Activated CD8-positive, alpha-beta memory T cell treated with anti-CD3 and anti-CD28 coated beads for 48 hours (primary cell): ENCODE measurements at places on chromosomes 1 and 21.

DNA sequence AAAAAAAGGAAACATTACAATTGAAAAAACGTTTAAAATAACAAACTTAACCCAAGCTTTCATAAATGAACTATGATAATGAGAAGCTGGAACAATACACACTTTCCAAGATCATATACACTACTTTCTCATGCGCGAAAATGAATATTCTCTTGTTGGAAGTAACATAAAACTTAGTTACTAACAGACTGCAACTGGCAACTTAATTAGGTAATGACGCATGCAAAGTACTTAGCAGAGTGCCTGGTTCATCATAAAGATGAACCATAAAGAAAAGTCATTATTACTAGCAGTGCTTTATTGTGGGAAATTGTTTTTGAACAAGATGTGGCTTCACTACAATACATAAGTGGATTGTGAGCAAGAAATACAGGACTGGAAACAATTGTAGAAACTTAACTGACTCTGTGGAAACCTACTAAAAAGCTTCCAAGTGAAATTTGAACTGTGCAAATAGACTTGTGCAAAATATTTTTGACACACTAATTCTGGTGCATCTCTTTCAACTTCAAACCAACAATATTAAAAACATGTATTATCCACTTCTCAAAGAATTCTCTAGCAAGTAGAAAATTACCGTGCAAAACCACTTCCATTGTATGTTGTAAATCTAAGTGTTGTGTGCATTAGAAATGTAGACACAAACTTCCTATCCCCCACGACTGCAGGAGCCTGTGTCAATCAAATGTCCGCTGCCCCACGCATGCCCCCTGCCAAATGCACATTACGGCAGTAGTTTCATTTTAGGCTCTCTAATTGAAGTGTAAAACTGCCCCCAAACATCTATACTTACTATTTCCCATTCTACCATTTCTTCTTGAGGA, 2.0 kb downstream of the ARHGAP29 start:
- DNase-seq = no peak

GRCh38 chr21:43268086-43268803, 99.4 kb downstream of the CRYAA start:
- no peak for DNase-seq

DNA sequence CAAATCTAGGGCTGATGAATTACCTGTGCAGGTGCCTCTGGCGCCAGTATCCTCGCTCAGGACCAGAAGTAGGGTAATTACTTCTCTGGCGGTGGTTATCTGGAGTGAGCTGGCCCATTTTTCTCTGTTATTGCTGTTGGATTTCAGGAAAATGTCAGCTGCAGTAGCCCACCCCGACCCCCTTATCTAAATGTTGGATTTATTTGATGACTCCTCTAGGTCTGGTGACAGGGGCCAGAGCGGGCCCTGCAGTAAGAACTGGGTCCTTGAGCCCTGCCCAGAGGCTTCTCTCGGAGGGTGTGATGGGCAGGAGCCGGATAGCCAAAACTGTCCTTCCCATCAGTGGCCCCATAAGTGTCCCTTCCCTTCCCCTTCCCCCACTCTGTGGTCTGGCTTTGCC, 384.3 kb downstream of the PTPRU start:
- no peak for DNase-seq

- DNase-seq = no peak
These were observed 235.9 kb upstream of the IRF2BP2 start for GRCh38 chr1:234845836-234846235.

GRCh38 chr1:246335151-246335550, 171.9 kb downstream of the SMYD3 start:
- no peak for DNase-seq

DNA sequence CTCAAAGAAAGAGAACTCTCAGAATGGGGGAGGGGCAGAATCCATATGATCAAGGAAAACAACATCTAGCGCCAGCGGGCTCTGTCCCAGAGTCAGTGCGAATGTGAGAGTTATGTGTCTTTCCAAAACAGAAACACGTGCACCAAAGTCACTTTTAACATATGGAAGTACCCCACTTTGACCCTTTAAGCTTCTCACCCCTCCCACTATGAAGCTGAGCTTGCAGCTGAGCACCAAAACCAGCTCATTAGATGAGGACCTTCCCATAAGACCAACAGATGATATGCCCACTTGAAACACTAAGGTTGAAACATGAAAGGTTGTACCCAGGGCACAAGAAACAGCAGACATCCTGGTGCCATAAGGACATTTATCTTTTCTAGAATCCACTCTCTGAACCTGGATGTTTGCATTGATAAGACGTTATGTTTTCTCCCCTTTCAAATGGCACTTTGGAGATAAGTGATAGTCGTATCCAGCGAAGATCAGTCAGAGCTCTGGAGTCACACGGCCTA, 171.0 kb downstream of the TGFBR3 start:
- DNase-seq = no peak
